ENCODE measurements at places on chromosomes 6 and 20. TPM values are rescaled to one million over a fixed set of nuclear protein-coding genes. Genes with fewer than 3 reads are reported as not detected.

The SLC44A4 gene
- total RNA-seq, result 8.0 TPM

The VGLL2 gene
- total RNA-seq, result not detected

The PLN gene
- total RNA-seq, result 350 TPM

The CTSZ gene
- 120 TPM for total RNA-seq

The TFAP2A gene
- 0.36 TPM for total RNA-seq

The LPIN3 gene
- total RNA-seq, result 32.1 TPM

The RSPH9 gene
- not detected for total RNA-seq

GRCh38 chr6:99241905-99242534, 107.5 kb downstream of the FAXC start:
- DNase-seq, result no peak

DNA sequence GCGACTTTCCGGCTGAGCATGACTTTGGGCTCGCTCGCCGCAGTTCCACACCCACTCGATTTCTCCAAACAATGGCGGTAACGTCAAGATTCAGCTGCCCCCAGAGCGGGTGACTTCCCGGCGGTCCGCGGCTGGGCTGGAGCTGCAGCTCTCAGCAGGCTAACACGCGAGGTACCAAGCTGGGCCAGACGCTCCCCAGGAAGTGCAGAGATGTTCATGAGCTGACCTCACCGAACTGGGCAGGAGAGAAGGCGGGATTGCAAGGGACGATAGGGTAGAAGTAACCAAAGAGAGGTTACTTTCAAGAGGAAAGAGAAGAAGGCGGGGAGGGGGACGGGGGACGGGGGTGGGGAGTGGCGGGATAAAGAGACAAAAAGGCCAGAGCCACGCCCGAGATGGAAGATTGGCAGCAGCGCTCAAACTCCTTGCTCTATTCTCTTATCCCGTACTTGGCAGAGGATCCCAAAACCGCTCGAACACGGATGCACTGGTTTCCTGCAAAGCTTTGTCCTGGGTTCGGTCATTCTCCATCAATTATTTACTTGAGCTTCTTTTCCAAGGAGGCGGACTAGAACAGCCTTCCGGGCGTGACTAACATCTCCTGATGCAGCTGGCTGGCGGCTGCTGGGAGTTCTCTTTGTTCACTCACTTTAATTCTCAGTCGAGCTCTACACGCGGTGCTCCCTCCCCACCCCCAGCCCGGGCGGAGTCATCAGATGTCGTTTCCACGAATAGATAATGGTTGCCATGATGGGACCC, at the start of gene MTCL3:
Gene MTCL3 (minus strand): TSS at position 626 of the 759 bp plus-strand sequence.
- DNase-seq, result no peak

GRCh38 chr20:14477125-14477524, 139.7 kb upstream of the FLRT3 start:
- DNase-seq, result no peak

DNA sequence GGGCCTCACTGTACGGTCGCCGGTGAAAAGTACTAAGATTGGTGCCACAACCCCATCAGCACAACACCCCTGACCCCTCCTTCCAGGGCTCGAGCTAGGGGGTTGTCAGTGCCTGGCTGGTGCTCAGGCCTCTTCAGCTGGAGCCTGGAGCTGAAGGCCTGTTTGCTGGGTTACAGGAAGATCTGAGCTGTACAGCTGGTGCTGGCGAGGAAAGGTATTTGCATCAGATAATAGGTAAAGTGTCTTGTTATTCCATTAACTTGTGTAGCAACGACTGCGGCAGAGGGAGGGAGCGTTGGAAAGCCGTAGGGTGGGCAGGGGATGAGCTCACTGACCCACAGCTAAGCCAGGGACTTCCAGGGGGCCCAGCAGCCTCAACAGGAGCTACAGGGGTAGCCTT, 15.8 kb upstream of the SIRPA start:
- no peak for DNase-seq

GRCh38 chr6:76593668-76594067, 521.2 kb upstream of the IMPG1 start:
- DNase-seq, result no peak

Measured in sigmoid colon (tissue), 7 donors.